ENCODE measurements at places on chromosomes 1 and 21.

GRCh38 chr1:27963393-27963792 is 3.6 kb downstream of the XKR8 start:
- no peak for DNase-seq

GRCh38 chr1:87600055-87600850 is 271.6 kb downstream of the LMO4 start:
- DNase-seq = no peak

- DNase-seq = no peak
These were observed 29.3 kb downstream of the COP1 start for GRCh38 chr1:176177764-176178163.

DNA sequence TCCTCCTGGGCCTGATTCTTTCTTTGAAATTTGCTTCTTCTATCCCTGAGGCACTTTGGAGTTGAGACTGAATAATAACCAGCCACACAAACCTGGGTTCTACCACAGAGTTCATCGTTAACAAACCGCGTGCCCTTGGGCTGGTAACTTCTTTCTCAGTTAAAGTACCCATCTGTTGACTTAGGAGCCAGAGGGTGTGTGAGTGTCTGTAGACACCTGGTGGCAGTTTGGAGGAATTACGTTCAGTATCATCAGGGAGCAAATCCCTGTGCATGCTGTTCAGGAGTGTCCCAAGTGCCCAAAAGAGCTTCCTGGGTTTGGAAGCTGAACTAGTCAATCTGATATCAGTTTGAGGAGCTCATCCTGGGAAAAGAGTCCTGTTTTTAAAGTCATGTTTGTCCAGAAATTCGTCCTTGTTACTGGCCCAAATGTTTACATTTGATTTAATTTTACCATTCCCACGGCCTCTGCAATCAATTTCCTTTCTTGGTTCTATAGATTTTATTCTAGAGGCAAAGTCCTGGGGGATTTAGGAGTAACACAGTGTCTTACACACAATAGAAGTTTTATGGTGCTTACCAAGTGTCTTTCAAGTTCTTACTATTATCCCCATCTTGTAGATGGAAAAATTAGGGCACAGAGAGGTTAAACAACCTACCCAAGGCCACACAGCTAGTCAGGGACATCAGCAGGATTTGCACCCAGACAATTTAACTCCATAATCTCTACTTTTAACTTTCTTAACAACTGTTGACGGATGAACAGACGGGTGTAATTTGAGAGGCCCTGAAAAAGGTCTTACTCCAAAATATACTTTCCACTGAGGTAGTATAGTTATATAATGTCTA is 26.7 kb upstream of the RPTN start:
- peak; percentile 86 for DNase-seq

DNA sequence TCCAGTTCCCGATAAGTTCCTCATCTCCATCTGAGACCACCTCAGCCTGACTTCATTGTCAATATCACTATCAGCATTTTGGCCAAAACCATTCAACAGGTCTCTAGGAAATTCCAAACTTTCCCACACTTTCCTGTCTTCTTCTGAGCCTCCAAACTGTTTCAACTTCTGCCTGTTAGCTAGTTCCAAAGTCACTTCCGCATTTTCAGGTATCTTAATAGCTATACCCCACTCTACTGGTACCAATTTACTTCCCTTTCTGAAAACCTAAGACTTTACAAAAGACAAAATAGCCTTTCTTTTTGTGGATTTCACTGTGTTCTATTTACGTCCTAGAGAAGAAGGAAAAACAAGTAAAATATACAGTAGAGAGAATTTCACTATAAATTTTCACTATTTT is 147.0 kb upstream of the FMN2 start:
- DNase-seq = no peak

GRCh38 chr1:67031121-67031858 is 22.7 kb downstream of the SLC35D1 start:
- no peak for DNase-seq

DNA sequence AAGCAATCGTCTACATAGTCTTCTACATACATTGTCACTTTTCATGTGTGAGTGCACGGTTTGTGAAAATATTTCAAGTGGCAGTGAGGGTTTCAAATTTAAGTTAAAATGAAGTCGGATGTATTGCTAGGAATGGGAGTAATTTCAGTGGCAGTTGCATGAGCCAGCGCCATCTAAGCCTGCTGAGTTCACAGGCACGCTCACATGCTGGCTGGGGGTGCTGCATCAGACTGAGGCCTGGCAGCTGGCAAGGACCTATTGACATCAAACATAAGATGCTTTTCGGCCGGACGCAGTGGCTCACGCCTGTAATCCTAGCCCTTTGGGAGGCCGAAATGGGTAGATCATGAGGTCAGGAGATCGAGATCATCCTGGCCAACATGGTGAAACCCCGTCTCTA is 80.7 kb downstream of the UBE4B start:
- no peak for DNase-seq

- DNase-seq = no peak
These were observed 354.7 kb downstream of the KCNH1 start for GRCh38 chr1:210779269-210779668.

GRCh38 chr1:92655197-92655801 is 129.6 kb downstream of the EVI5 start:
- DNase-seq = no peak

DNA sequence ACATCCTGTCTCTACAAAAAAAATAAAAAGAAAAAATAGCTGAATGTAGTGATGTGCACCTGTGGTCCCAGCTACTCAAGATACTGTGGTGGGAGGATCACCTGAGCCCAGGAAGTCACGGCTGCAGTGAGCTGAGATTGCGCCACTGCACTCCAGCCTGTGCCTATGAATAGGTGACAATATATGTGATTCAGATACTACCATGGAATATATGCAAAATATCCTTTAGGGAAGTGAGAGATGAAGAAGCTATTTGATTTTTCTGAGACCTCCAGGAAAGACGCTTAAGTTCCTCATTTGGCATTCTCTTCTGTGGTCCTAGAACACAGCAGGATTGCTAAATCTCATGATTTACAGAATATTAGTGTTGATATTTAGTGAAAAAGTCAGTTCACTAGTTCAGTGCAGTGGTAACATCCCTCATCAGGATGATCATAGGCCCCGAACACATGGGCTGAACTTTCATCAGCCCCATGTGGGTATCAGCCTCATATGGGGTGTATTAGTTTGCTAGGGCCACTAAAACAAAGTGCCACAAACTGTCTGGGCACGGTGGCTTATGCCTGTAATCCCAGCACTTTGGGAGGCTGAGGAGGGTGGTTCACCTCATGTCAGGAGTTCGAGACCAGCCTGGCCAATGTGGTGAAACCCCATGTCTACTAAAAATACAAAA is 6.0 kb upstream of the VASH2 start:
- no peak for DNase-seq

- no peak for DNase-seq
These were observed 70.3 kb upstream of the F3 start for GRCh38 chr1:94611681-94612475.

DNA sequence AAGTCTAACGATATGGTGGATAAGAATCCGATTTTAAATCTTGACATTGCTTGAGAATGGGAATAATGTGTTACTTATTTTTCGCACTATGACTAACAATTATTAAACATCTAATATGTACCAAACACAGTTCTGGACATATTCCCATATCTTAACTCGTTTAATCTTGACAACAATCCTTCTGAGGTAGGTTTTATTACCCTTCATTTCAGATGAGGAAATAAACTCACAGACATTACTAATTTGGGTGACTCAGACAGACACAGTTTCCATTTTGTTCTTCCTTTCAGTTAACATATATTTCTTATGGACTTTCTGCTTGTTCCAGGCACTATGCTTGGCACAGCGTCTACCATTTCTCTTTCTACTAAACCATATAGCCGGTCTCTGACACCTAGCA is 244.8 kb downstream of the SMYD3 start:
- no peak for DNase-seq

DNA sequence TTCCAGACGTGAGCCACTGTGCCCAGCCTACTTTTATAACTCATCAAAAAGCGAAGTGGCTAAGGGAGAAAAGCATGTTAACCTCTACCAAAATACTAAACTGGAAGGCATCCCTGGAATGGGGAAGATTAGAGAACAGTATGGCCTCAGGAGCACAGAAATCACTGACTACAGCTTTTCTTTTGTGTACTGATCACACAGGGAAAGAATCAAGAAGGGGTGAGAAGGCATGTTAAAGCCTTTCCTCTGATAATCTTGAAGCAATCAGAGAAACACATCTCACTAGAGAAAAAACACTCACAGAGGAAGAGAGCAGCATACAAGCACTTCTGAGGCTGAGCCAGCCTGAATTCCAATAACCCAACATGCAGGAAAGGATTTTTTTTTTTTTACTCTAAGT is 10.7 kb downstream of the PCAT6 start:
- no peak for DNase-seq

GRCh38 chr1:180781718-180782117 is 131.0 kb upstream of the KIAA1614 start:
- DNase-seq = no peak

GRCh38 chr1:87204441-87204840 is 124.2 kb upstream of the LMO4 start:
- DNase-seq = no peak

DNA sequence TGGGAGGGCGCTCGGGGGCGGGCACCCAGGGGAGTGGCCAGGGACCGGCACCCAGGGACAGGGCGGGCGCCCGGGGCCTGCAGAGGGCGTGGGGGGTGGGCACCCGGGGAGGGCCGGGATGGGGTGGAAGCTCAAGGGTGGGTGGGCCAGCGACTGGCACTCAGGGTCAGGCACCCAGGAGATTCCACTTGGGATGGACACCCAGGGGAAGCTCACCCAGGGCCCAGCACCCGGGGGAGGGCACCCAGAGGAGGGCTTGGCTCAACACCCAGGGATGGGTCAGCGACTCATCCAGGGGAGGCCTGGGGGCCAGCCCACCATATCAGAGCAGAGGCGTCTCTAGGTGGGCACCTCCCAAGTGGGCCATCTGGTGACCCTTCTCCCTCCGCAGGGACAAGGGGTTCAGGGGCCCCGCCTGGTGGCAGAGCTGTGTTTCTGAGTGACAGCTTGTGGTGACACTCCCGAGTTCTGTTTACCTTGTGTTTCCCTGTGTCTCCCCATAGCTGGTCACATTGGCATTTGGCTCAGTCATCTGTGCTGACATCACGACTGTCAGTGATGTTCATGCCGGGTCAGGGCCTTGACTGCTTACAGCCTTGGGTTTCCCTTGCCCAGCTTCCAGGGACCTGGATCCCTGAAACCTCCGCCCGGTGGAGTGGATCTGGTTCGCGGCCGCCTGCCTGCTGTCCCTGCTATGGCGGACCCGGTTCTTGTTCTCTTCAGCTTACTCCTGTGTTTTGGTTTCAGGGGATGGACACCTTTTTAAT is 749 bp downstream of the IBA57 start:
- peak; percentile 72 for DNase-seq

GRCh38 chr1:77467021-77467595 is 185.3 kb downstream of the AK5 start:
- DNase-seq = no peak

- no peak for DNase-seq
These were observed 30.6 kb downstream of the HYI start for GRCh38 chr1:43422995-43423671.

GRCh38 chr1:11594222-11594621 is 60.0 kb downstream of the FBXO2 start:
- DNase-seq = no peak

- DNase-seq = no peak
These were observed 186.0 kb upstream of the OLFM3 start for GRCh38 chr1:102182603-102183260.

- DNase-seq = no peak
These were observed 25.0 kb upstream of the CHRM3 start for GRCh38 chr1:239361403-239361802.

GRCh38 chr21:31706562-31706961 is 25.4 kb downstream of the SCAF4 start:
- no peak for DNase-seq

- DNase-seq = no peak
These were observed 35.6 kb upstream of the CRNN start for GRCh38 chr1:152449661-152450060.

DNA sequence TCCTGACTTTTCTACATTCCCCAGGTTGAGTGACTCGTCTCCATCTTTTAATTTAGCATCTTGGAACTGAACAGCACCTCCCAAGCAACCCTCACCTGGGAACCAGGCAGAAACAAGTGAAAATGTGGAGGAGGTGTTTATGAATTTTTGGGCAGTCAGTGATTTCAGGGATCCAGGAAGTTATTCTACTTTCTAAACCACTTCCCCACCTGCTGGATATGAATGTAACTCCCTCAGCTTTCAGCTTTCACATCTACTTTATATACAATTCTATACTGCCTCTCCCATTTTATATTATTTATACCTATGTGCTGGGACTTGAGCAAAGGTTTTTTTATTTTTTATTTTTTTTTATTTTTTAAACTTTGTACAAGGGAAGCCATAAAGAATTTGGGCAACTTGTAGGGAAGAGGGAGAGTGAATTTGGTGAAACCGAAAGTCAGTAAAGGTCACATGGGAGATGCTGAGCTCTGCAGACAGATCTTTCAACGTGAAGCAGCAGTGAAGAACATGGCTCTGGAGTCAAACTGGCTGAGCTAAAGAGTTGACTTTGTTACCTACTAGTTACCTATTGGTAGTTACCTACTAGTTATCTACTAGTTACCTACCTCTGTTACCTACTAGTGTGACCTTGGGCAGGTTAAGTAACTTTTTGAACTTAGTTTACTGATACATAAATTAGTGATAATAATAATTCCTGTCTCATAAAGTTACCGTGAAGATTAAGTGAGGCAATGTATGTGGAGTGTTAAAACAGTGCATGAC is 45.5 kb downstream of the DDR2 start:
- DNase-seq = no peak

GRCh38 chr1:218809625-218810024 is 364.1 kb upstream of the LYPLAL1 start:
- DNase-seq = no peak

DNA sequence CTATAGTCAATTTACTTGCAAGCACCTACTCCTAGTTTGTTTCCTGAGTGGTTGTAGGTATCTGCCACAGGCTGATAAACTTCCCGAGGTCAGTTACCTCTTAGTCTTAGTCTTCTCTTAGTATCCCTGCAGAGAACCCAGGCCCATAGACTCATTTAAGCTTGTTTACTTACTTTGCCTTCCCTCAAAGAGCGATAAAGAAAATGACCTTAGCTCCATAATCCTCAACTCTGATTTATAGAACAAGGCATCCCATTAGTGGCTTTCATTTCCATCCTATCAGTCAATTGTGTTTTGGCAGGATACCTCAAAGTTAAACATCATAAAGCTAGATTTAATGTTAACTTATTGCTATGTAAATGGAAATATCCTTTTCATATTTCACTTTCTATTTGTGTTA is 119.7 kb downstream of the UCHL5 start:
- DNase-seq = no peak

GRCh38 chr1:2372551-2373490 is 18.5 kb downstream of the MORN1 start:
- no peak for DNase-seq

Data from NCI-H2171 treated with DMSO at 0.1 percent for 48 hours (cell line).